ENCODE measurements at places on chromosomes 3 and 15.

GRCh38 chr15:58407778-58408177 lies 24.0 kb upstream of the LIPC start:
- no peak for DNase-seq

DNA sequence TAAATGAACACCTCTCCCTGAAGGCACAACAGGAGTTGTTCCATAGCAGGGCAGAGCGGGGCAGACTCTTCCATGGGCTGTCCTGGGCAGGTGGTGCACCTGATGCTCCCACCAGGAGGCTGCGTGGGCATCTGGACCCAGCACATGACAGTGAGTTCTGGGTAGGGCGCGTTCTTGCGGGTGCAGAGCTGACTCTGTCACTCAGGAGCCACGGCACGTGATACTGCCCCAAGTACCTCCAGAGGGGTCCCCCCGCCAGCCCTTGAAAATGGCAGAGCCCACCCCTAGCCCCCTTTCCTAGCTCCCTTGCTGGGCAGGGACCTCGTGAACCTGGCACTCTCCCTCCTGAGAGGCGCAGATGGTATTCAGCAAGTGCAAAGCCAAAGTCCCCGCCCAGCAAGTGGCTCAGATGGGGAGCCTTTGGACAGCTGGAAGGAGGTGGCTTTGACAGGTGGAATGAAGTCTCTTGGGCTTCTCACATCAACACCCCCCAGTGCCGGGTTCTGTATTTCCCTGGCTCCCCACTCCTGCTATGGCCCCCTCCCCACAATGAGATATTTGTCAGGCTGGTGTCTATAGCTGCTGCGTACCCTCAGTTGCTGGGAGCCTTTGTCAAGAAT lies 172.1 kb downstream of the TBC1D2B start:
- no peak for DNase-seq

GRCh38 chr15:70615435-70616310 lies 147.7 kb downstream of the UACA start:
- DNase-seq: no peak

GRCh38 chr3:159724627-159725026 lies 264.0 kb upstream of the IL12A start:
- no peak for DNase-seq

DNA sequence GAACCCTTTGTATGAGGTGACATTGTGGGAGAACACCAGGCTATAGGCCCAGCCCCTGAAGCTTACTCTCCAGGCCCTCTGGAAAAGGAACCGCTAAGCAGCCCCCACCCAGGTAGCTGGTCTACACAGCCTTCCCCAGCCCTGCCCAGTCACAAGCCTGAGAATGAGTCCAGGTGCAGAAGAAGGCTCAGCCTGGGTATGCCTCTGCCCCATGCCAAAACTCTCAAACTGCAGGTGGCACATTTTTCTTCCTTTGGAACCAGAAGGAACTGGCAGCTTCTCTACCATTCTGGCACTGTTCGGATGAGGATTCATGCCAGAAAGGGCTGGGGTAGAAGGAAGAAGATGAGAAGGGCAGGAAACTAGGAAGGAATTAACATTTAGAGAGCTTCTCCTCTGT lies 23.7 kb upstream of the TBC1D21 start:
- DNase-seq: no peak

DNA sequence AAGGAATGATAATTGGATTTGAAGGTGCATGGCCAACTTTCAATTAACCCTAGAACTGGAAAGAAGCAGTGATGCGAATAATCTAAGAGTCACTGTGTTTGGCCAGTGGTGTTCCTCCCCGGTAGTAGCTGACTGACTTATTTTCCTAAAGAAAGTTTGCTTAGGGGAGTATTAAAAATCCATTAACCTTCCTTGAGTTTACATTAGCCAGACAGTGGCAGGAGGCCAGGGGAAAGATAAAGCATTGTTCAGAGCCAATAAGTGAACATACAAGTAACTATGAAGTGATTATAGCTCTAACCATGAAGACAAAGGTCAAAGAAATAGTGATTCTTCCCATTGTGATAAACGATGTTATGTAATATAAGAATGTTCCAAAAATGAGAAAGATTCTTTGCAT lies 8.9 kb upstream of the TMEM202 start:
- DNase-seq: no peak

GRCh38 chr3:28575100-28575745 lies 226.6 kb upstream of the AZI2 start:
- no peak for DNase-seq

GRCh38 chr3:98188545-98188944 lies 22.0 kb downstream of the OR5H15 start:
- DNase-seq: no peak

DNA sequence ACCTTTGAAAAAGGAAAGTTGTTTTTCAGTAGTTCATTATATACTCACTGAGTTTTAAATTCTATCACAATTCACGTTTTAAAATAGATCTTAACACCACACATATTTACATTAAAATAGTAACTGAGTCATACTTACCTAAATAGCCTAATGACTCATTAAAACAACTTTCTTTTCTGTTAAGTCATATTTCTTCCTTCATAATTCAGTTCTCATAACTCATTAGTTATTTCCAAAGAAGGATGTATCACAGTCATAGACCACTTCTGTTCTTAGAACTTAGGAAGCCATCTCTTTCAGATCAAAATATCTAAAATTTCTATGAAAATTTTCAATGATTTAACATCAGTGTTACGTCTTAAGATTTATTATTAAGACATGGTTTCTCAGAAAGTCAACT lies 885.9 kb downstream of the FHIT start:
- no peak for DNase-seq

- no peak for DNase-seq
These were observed 141.8 kb downstream of the EEFSEC start for GRCh38 chr3:128294999-128295468.

DNA sequence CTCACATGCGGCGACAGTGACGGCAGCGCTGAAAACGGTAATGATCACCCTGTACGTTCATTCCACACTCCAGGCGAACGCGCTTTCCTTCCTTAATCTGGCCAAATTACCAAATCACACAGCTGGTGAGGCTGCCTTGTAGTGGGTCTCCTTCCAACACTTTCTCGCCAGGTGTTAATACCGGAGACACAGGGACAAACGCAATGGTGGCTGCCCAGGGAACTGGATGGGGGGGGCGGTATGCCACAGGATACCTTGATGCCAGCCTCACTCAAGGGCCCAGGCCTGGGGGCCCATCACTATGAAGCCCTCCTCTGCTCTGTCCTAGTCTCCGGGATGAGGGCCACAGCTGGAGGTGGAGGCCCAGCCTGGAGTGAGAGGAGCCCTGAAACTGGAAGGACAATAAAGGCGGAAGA lies 1.4 kb upstream of the CAMK2N2 start:
- no peak for DNase-seq

DNA sequence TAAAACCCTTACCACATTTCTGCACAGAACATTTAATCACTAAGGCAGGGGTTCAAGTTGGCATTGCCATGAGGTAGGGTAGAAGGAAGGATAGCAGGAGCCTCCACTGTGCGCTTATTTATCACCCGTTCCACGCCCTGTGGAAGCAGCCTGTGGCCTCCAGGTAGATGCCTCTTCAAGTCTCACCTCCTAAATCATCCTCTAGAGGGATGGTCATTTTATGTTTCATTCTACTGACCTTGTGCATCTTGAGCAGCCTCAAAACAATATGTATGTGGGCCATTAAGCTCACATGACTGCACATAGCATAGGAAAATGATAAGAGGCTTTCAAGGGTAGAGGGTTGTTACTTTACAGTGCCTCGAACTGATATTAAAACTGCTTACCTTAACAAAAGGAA lies 546.2 kb downstream of the GRM7 start:
- DNase-seq: no peak

DNA sequence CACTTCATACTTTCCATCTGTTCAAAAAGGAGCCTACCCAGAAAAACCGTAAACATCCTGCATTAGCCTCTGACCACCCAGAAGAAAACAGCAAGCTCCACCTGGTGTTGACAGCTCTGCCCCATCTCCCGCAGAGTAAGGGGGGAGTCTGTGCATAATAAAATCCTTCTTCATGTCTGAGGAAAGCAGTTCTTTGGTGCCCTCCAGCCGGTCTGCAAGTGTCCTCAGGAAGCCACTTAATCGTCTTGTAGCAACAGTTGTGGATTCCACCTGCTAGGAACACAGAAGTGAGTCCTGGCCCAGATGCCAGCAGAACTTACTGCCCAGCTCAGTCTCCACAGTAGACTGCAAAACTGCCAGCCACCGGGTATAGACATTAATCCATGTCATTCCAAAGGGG lies 22.5 kb downstream of the RIOX2 start:
- DNase-seq: no peak

DNA sequence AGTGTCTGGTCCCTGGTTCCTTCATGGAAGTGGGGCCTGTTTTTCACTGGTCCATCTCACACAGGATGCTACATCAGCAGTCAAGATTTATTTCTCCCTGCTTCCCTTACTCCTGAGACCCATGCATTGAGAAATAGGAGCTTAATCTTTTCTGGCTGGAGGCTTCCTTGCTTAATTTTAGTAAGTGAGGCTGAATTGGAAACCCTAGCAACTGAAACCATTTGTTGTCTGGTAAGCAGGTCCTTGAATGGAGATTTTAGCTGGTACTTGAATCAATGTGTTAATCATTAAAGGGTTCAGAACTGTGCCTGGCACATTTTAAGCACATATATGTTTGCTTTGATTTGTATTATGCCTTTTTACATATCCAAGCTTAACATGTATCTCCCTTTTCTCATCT lies 20.2 kb upstream of the MEF2A start:
- DNase-seq: no peak

- no peak for DNase-seq
These were observed 43.5 kb downstream of the ABHD2 start for GRCh38 chr15:89131731-89132130.

DNA sequence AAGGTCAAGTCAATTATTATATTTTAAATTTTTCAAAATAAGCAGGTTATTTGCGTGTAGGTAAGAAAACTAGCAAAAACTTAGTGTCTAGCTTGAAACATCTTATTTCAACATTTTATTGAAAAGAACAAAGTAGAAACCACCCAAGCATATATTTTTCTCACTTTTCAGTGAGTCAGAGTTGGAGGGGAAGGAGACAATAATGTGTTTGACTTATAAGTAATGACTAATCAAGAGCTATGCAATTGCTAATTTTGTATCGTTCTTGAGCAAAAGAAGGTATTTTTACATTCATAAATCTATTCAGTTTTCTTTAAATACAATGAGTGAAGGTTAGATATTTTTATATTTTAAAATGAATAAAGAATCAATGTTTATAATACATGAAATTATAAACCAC lies 54.4 kb upstream of the P2RY1 start:
- no peak for DNase-seq

DNA sequence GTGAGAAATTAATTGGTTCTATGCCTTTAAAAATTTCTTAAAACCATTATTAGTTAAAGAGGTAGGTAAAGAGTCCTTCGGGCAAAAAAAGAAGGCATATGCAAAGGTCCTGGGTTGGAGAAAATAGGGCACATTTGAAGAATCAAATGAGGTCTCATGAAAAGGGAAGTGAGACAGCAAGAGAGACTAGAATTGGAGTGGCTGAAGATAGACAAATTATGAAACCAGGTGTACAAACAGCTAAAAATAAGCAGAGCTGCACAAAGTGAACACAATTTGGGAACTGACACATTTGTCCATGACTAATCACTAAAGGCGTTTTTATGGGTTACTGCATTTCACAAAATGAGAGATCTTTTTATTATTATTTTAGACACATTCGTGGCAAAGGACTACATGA lies 581.2 kb downstream of the PYDC2 start:
- DNase-seq: no peak

Data from stimulated activated CD8-positive, alpha-beta memory T cell treated with anti-CD3 and anti-CD28 coated beads, Interleukin-7, amount 100 ng/mL, for 1 hour (primary cell).